Prostate gland (tissue), 2 donors: ENCODE measurements at places on chromosomes 7 and 10. TPM values are rescaled to one million over a fixed set of nuclear protein-coding genes. Genes with fewer than 3 reads are reported as not detected.

SLC16A12 gene
- 4.4 TPM for total RNA-seq

- H3K27ac ChIP-seq: no peak overlapping the region
- no peaks in the 10 kb centered on the region for H3K4me1 ChIP-seq
- H3K27me3 ChIP-seq: no peaks in the 10 kb centered on the region
- peaks cover 5% of the 10 kb centered on the region for H3K36me3 ChIP-seq
Observed at GRCh38 chr10:12184165-12184564, 11.5 kb downstream of the NUDT5 start.

DNA sequence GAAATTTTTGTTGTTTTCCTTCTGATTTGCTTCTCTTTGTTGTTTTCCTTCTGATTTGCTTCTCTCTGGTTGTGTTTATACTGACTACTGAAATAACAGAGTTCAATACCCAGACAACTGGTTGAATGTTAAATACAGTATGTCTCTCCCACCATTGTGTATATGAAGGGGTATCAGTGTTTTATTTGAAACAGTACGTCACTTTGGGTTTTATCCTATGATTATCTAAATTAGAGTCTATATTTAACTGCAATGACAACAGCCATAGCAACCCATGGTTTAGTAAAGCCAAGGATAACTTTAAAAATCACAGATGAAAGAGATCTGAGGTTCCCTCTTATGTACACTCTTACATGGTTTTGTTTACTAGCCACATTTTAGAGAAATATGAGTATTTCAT lies 141.3 kb downstream of the GNAT3 start:
- no peaks in the 10 kb centered on the region for H3K4me1 ChIP-seq
- no peak for DNase-seq
- H3K27ac ChIP-seq: no peak overlapping the region
- no peaks in the 10 kb centered on the region for H3K27me3 ChIP-seq
- no peaks in the 10 kb centered on the region for H3K36me3 ChIP-seq

- H3K4me3 ChIP-seq: no peak overlapping the region
- no peaks in the 10 kb centered on the region for H3K4me1 ChIP-seq
- no peak overlapping the region for H3K27ac ChIP-seq
- no peaks in the 10 kb centered on the region for H3K27me3 ChIP-seq
- DNase-seq: peak; percentile 43
Observed at GRCh38 chr7:157432541-157432956, 95.7 kb downstream of the DNAJB6 start.

FAM107B gene
- total RNA-seq: 32.9 TPM

MEIG1 gene
- not detected for total RNA-seq

- H3K4me3 ChIP-seq: no peak overlapping the region
- no peaks in the 10 kb centered on the region for H3K4me1 ChIP-seq
- H3K36me3 ChIP-seq: no peaks in the 10 kb centered on the region
- no peaks in the 10 kb centered on the region for H3K27me3 ChIP-seq
Observed at GRCh38 chr10:75922435-75922834, 491.0 kb downstream of the LRMDA start.

DNA sequence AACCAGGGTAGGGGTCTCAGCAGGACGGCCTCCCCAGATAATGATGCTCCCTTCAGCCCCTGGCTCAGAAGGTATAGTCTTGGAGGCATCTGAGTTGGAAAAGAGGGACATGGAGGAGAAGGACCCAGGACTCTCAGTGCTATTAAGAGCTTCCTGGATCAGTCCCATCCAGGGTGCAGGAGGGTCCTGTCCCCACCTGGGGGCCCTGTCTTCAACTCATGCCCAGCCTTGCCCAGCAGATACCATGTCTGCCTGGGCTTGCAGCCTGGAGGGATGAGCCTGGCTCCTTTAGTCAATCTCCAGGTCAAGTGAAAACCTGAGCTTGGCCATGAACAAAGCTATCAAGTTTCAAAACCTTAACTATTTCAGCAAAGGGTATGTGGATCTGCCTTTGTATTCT lies 67.6 kb downstream of the PRTFDC1 start:
- H3K27me3 ChIP-seq: no peaks in the 10 kb centered on the region
- DNase-seq: no peak
- no peaks in the 10 kb centered on the region for H3K4me1 ChIP-seq

GRCh38 chr7:92813390-92814024 lies 22.9 kb downstream of the CDK6 start:
- no peaks in the 10 kb centered on the region for H3K27me3 ChIP-seq
- no peak overlapping the region for H3K27ac ChIP-seq
- no peaks in the 10 kb centered on the region for H3K4me1 ChIP-seq
- H3K36me3 ChIP-seq: no peaks in the 10 kb centered on the region
- no peak overlapping the region for H3K4me3 ChIP-seq

UNC5B gene
- 12.8 TPM for total RNA-seq

GRCh38 chr10:77380191-77380590 lies 257.4 kb downstream of the KCNMA1 start:
- no peaks in the 10 kb centered on the region for H3K36me3 ChIP-seq
- no peak overlapping the region for H3K27ac ChIP-seq
- no peaks in the 10 kb centered on the region for H3K4me1 ChIP-seq
- no peak overlapping the region for H3K4me3 ChIP-seq
- DNase-seq: no peak

- H3K27ac ChIP-seq: no peak overlapping the region
- H3K4me3 ChIP-seq: no peak overlapping the region
- no peaks in the 10 kb centered on the region for H3K4me1 ChIP-seq
- no peaks in the 10 kb centered on the region for H3K27me3 ChIP-seq
Observed at GRCh38 chr7:2140216-2141020, 92.3 kb downstream of the MAD1L1 start.

RPEL1 gene
- total RNA-seq: not detected

GRCh38 chr7:2689343-2689847 lies 1.4 kb downstream of the AMZ1 start:
- H3K27ac ChIP-seq: no peak overlapping the region
- peaks cover 8% of the 10 kb centered on the region for H3K27me3 ChIP-seq
- H3K4me3 ChIP-seq: no peak overlapping the region
- no peaks in the 10 kb centered on the region for H3K36me3 ChIP-seq
- no peaks in the 10 kb centered on the region for H3K4me1 ChIP-seq

- DNase-seq: peak; percentile 35
- H3K36me3 ChIP-seq: no peaks in the 10 kb centered on the region
- H3K4me1 ChIP-seq: peaks cover 18% of the 10 kb centered on the region
- no peak overlapping the region for H3K4me3 ChIP-seq
- peak overlapping the region; percentile 66 for H3K27ac ChIP-seq
- no peaks in the 10 kb centered on the region for H3K27me3 ChIP-seq
Observed at GRCh38 chr10:63206997-63207811, 74.1 kb downstream of the NRBF2 start.

DNA sequence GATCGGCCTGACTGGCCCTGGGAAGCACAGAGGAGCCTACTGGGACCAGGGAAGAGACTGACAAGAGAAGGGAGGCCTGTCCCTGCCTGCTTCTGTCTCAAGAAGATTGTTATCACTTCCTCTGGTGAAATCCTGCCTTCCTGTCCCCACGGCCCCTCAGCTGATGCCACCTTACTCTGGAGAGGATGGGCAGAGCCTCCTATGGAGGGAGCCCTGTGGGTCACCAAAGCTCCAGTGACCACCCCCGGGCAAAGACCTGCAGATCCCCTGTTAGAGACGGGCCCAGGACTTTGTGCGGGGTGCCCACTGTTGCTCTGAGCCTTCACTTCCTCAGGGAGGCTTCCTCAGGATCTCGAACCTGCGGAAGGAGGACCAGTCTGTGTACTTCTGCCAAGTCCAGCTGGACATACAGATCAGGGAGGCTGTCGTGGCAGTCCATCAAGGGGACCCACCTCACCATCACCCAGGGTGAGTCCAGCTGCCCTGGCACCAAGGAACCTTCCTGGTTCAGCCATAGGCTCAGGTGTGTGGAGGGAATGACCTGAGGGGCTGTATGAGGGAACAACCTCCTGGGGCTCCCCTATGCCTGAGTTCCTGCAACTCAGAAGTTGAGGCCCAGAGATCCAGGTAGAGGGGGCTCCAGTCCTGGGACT lies 1.4 kb upstream of the PILRB start:
- H3K4me3 ChIP-seq: no peak overlapping the region
- no peaks in the 10 kb centered on the region for H3K4me1 ChIP-seq
- DNase-seq: no peak
- H3K27ac ChIP-seq: no peak overlapping the region

PNLIPRP1 gene
- not detected for total RNA-seq

DNA sequence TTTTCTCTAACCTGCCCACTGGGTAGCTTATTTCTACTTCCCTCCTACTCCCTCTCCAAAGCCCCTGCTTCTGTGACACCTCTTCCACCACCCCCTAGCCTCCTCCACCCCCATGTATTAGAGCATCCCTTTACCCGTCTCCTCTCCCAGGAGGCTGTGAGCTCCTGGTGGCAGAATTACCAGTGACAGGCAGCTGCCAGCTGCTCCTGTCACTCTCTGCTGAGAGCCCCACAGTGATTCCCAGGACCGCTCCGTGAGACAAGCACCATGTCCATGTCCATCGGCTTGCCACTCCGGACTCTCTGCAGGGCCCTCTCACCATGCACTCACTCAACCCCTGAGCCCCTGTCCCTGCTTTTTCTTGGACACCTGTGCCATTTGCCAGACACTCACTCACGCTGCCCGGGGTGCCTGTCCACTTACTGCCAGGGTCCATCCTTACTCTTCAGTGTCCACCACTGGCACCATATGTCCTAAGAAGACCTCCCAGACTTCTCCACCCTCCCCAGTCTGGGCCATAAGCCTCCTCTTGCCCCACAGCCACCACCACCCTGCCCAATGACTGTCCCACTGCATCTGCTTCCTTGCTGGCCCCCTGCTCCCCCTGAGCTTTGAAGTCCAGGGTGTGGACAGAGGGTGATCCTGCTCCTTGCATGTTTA lies 9.8 kb downstream of the WDFY4 start:
- no peak overlapping the region for H3K27ac ChIP-seq
- no peaks in the 10 kb centered on the region for H3K27me3 ChIP-seq
- H3K4me3 ChIP-seq: no peak overlapping the region

STAG3 gene
- 1.8 TPM for total RNA-seq

ARHGEF35 gene
- 9.7 TPM for total RNA-seq

ETV1 gene
- total RNA-seq: 9.2 TPM

DNA sequence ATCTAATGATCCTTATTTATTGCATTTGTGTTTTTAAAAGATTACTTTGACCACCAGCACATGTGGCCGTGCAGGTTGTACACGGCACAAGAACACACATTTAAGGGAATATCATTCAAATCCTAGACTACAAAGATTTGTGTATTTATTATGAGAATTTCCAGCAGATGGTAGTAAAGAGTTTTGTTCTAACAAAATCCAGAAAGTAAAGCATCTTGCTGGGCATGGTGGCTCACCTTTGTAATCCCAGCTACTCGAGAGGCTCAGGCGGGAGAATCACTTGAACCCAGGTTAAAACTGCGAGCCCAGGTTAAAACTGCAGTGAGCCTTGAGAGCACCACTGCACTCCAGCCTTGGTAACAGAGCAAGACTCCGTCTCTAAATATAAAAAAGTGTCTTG lies 31.5 kb downstream of the MACROH2A2 start:
- no peak overlapping the region for H3K4me3 ChIP-seq
- H3K27me3 ChIP-seq: no peaks in the 10 kb centered on the region
- no peak overlapping the region for H3K27ac ChIP-seq
- no peaks in the 10 kb centered on the region for H3K4me1 ChIP-seq

DNA sequence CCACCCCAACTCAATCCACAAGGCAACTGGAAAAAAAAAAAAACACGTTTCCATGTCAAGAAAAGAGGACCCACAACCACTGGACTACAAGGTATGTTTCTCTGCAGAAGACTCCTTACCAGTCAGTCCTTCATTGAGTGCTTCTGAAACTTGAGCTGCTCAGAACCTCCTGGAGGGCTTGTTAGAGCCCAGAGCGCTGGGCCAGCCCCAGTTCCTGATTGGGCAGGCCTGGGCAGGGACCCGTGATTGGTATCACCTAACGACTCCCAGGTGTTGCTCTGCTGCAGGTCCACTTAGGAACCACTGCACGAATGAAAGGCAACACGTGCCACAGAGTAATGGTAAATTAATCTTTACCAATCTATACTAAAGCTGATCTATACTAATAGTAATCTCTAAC lies 473 bp upstream of the CCDC201 start:
- no peak overlapping the region for H3K27ac ChIP-seq
- no peak for DNase-seq
- H3K36me3 ChIP-seq: no peaks in the 10 kb centered on the region
- H3K4me1 ChIP-seq: no peaks in the 10 kb centered on the region

ANKRD26 gene
- total RNA-seq: 5.7 TPM

MEOX2 gene
- total RNA-seq: 4.3 TPM

DNA sequence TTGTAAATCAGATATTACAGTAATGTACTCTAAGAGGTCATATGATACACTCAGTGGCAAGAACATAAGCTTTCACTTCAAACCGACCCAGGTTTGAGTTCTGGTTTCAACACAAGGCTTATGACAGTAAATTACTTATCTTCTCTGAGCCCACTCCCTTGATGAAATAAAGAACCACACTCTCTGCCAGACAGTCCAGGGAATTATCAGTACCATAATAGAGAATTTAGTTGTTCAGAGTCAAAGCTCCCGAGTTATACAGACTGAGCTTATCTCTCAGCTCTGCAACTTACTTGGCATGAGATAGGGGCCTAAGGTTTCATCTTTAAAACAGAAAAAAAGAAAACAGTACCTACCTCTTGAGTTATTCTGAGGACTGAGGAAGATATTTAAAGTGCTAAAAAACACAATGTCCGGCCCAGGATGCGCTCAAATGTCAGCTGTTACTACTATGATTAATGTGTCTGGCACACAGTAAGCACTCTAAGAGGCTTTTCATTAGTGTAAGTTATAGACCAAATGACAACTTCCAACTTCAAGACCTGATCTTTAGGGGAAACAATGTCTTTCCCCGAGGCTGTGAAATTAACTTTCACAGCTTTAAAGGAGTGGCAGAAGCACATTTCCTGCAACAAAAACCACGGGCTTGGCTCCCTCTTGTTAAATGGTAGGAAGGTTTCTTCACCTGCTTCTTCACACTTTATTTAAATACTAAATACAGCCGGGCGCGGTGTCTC lies 38.1 kb downstream of the UBE2H start:
- DNase-seq: no peak
- no peaks in the 10 kb centered on the region for H3K36me3 ChIP-seq
- no peaks in the 10 kb centered on the region for H3K27me3 ChIP-seq

- no peak for DNase-seq
- H3K4me1 ChIP-seq: no peaks in the 10 kb centered on the region
- no peaks in the 10 kb centered on the region for H3K36me3 ChIP-seq
- no peaks in the 10 kb centered on the region for H3K27me3 ChIP-seq
Observed at GRCh38 chr7:23114896-23115295, 9.3 kb downstream of the KLHL7 start.

DNA sequence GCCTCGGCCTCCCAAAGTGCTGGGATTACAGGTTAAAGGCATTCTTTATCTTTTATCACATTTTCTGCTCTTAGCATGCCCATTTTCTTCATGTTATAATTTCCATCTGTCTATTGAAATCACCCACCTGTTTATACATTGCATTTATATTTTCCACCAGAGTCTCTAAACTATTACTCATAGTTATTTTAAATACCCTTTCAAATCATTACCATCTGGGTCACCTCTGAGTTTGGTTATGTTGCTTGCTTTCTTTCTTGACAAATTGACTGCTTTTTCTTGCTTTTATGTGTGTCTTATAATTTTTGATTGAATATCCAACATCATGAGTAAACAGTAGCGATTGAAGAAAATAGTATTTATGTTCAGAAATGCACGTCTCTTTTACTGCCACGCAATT lies 71.4 kb downstream of the TMEM270 start:
- H3K36me3 ChIP-seq: no peaks in the 10 kb centered on the region
- H3K27ac ChIP-seq: no peak overlapping the region
- H3K4me1 ChIP-seq: no peaks in the 10 kb centered on the region
- H3K27me3 ChIP-seq: no peaks in the 10 kb centered on the region

INHBA gene
- 0.73 TPM for total RNA-seq
